ENCODE measurements at places on chromosomes 6 and 20.

DNA sequence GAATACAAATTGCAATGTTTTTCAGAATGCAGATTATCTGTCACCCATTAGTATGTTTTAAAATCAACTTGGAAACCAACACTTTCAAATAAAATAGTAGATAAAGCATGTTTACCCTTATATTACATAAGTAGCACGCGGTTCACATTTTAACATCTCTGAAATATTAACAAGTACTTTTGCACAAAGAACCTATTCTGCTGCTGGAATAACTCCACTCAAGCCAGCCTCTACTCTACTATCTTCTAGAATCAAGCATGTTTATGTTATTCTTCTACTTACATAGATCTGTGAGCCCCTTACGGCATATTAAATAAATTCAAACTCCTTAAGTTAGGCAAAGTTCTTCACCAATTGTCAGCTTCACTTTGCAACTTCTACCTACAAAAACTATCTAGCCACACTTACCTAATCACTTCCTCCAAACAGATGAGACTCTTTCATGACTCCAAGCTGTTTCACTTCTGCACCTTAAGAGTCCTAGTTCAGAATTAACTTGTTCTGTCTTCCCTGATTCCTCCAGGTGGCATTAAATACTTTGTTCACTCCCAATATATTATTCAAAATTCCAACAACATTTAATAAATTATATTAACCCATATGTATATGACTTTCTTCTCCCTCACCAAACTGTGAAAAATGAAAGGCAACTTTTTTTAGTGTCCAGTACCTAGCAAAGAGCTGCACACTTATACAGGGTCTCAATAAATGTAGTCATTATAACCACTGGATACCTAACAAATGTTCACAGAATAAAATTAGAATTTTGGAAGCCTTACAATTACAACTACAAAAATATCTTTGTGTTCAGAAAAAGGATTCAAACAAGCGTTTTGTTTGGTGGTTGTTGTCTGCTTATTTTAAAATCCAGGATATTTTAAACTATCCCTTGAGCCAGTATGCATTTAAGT is 12.1 kb downstream of the CEP85L start:
- peaks cover 7% of the 10 kb centered on the region for H3K4me1 ChIP-seq
- no peak overlapping the region for H3K4me3 ChIP-seq
- peak; percentile 25 for DNase-seq
- H3K36me3 ChIP-seq = no peaks in the 10 kb centered on the region
- H3K27ac ChIP-seq = no peak overlapping the region

GRCh38 chr20:49691818-49692568 is 21.7 kb downstream of the B4GALT5 start:
- peaks cover 4% of the 10 kb centered on the region for H3K4me1 ChIP-seq
- no peak overlapping the region for H3K4me3 ChIP-seq
- no peaks in the 10 kb centered on the region for H3K36me3 ChIP-seq
- no peaks in the 10 kb centered on the region for H3K27me3 ChIP-seq

- H3K4me3 ChIP-seq = peak overlapping the region; percentile 90
- no peaks in the 10 kb centered on the region for H3K27me3 ChIP-seq
- peak; percentile 35 for DNase-seq
These were observed 3.9 kb downstream of the PLCG1 start for GRCh38 chr20:41141153-41141815.

GRCh38 chr20:48759631-48760245 is 68.1 kb downstream of the PREX1 start:
- peaks cover 82% of the 10 kb centered on the region for H3K4me1 ChIP-seq
- H3K4me3 ChIP-seq = peak overlapping the region; percentile 1
- peak overlapping the region; percentile 68 for H3K27ac ChIP-seq
- no peaks in the 10 kb centered on the region for H3K27me3 ChIP-seq
- H3K36me3 ChIP-seq = peaks cover 15% of the 10 kb centered on the region

DNA sequence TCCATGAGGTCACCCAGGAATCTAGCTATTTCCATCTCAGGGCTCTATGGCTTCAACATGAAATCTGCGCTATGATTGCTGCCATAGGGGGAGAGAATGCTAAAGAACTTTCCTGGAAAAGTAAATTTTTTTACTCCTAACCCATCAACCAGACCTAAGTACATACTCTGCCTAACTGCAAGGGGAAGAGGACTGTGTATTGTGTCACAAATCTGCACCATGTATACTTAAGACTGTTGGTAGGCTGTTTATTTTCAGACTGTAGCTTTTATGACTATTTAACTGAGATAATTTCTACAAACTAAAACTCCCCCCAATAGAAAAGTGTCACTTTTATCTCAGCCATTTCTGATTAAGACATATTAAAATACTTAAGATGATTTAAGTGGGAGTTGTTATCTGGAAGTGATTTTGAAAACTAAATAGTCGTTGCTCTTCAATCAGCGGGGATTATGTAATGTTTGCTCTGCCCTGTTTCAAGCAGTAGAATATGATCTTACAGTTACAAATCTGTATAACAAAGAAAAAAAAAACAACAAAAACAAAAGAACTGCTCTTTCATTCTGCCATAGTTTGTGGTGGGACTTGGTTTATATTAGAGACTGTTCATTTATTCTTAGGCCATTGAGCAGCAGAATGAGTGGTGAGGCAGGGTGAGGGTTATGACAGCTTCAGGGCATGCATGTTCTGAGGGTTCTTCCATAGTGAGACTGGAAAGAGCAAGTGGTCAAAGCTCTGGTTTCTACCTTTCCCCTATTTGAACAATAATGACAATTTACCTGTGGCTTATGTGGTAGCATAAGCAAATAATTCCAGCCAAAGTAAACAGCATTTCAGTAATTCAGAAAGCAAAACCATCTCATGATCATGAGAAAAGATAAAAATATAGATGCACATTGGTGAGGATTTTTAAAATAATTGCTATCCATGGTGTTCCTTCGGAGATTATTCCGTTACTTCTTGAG is 126.3 kb upstream of the CEP162 start:
- no peak for DNase-seq
- no peak overlapping the region for H3K27ac ChIP-seq
- no peak overlapping the region for H3K4me3 ChIP-seq
- no peaks in the 10 kb centered on the region for H3K27me3 ChIP-seq
- no peaks in the 10 kb centered on the region for H3K36me3 ChIP-seq
- H3K4me1 ChIP-seq = no peaks in the 10 kb centered on the region

- no peak overlapping the region for H3K4me3 ChIP-seq
- DNase-seq = no peak
- peaks cover 5% of the 10 kb centered on the region for H3K4me1 ChIP-seq
- no peaks in the 10 kb centered on the region for H3K36me3 ChIP-seq
- no peak overlapping the region for H3K27ac ChIP-seq
These were observed 143.6 kb upstream of the TNFAIP3 start for GRCh38 chr6:137723273-137724017.

DNA sequence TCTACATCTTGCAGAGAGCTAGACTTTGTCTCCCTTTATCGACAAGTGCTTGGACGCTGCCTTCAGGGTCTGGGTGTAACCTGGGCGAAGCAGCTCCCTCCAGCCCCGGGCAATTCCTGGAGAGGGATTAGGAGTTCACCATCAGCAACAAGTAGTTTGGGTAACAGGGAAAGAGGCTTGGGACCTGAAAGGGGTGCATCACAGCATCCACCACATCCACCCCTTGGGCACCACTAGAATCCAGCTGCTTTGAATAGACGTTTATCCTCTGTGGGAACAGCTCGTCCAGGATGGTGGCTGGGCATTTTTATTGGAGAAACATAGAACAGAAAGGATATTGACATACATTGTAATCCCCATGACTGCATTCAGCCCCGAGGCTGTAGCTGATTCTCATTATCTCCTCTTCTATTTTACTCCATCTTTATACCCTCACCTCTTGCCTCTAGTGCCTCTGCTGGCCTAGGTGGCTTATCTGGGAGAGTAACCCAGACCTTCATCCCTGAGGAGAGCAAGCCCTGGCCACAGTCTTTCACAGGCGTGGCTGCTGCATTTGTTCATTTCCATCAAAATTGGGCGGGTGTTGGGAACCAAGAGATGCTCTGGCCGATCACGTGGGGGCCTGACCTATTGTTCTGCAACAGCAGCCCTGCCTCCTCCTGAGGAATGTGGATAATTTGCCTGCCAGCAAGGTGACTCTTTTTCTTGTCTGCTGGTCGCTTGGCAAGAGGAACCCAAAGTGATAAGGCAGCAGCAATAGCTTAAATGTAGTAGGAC is 109.2 kb upstream of the RALGAPA2 start:
- H3K36me3 ChIP-seq = no peaks in the 10 kb centered on the region
- DNase-seq = no peak
- H3K27ac ChIP-seq = no peak overlapping the region
- H3K4me3 ChIP-seq = no peak overlapping the region
- peaks cover 2% of the 10 kb centered on the region for H3K27me3 ChIP-seq
- H3K4me1 ChIP-seq = peaks cover 4% of the 10 kb centered on the region

DNA sequence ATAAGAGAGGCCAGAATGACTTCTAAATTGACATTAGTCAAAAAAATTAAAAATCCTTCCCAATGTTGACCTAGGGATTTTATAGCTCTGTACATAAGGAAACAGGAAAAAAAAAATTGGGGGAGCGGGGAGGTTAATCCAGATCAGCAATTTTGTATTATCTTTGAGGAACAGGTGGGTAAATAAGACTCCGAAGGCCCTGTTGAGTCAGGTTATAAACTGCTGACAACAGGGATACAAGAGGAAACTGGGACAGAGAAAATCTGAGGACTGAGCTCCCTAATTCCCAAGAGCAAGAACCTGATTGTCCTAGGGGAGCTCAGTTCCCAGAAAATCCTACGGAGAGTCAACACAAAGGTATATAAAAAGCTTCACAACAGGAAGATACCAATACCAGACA is 26.8 kb upstream of the CRIP3 start:
- H3K36me3 ChIP-seq = peaks cover 35% of the 10 kb centered on the region
- no peak for DNase-seq
- no peak overlapping the region for H3K27ac ChIP-seq
- peaks cover 12% of the 10 kb centered on the region for H3K4me1 ChIP-seq
- no peak overlapping the region for H3K4me3 ChIP-seq

GRCh38 chr20:17541996-17542395 is 10.8 kb upstream of the BFSP1 start:
- H3K36me3 ChIP-seq = no peaks in the 10 kb centered on the region
- no peak for DNase-seq
- no peak overlapping the region for H3K27ac ChIP-seq
- H3K4me1 ChIP-seq = no peaks in the 10 kb centered on the region

DNA sequence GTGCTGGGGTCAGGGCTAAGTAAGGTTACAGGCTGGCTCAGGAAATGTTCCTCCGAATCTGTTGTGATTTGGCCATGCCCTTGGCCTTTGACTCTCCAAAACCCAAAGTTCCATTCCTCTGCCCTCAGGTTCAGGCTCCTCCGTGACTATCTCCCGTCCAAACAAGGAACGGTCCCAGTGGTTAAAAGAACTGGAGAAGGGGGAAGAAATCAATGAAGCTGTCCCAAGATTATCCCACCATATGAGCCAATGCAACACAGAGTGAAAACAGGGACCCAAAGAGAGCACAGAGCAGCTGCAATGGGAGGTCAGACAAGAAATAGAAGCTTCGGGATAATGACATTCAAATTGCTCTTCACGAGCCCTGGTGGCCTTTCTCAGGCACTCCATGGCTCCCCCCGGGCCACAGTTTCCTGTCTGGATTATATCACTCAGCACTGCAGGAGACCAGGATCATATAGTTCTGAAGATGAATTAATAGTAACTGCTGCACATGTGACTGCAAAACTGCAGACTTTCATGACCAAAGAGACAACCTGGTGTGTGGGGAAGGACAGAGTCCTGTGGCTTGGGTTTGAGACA is 211.3 kb downstream of the ZNF217 start:
- H3K27me3 ChIP-seq = no peaks in the 10 kb centered on the region
- H3K36me3 ChIP-seq = no peaks in the 10 kb centered on the region
- H3K4me3 ChIP-seq = no peak overlapping the region
- no peaks in the 10 kb centered on the region for H3K4me1 ChIP-seq

DNA sequence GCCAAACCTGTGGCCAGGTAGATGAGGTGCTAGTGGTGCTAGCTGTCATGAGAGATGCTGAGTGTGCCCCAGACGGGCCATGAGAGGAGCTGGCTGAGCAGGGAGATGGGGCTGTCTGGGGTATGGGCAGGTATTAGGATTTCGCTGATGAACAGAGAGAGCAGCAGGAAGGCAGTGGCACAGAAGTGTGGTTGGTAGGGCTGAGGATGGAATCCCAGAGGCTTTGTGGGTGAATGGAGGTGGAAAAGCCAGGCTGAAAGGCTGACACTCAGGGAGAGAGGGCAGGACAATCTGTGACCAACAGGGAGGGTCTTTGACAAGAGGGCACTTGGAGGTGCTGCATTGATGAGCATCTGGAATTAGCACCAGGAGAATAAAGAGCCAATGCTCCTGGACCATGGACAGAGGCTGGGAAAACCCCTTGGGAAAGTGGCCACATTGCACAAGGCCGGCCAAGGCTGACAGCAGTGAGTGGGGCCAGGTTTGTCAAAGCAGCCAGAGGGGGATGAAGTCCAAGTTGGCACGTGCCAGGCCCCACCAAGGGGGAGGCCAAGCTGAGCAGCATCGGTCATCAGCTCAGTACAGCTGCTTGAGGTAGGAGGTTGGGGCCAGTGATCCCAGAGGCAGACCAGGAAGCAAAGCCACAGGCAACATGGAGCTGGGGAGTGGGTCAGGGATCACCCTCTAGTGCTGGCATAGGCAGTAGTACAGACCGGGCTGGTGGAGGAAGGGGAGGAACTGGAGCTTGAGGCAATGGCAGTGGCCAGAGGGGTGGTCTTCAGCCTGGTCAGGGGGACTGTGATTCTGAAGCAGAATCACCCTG is 19.7 kb upstream of the SGK2 start:
- H3K27ac ChIP-seq = no peak overlapping the region
- H3K4me1 ChIP-seq = no peaks in the 10 kb centered on the region
- H3K27me3 ChIP-seq = no peaks in the 10 kb centered on the region
- no peak overlapping the region for H3K4me3 ChIP-seq
- DNase-seq = no peak

DNA sequence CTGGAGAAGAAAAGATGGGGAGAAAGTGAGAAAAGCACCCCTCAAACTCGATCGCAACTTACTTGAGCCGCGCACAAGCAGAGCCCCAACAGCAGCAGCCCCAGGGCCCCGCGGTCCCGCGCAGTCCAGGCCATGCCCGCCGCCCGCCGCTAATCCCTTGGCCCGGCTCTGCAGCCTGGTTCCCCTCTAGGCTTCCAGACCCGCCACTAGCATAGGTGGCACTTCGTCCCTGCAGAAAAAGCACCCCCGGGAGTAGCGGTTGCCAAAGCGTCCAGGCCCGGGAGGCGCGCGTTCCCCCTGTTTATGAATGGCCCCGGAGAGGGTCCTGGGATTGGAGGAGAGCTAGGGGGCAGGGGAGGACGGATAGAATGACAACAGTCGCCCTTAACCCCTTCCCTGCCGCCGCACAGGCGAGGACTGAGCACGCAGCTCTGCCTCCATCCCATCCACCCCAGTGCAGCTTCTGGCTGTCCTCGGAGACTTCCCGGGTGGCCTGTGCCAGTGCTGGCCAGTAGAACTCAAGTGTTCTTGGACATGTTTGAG is 19.9 kb downstream of the COL9A1 start:
- H3K27me3 ChIP-seq = peaks cover 28% of the 10 kb centered on the region
- DNase-seq = no peak
- no peak overlapping the region for H3K4me3 ChIP-seq
- peaks cover 3% of the 10 kb centered on the region for H3K4me1 ChIP-seq

- no peak for DNase-seq
- H3K27me3 ChIP-seq = no peaks in the 10 kb centered on the region
These were observed 66.7 kb downstream of the SYNDIG1 start for GRCh38 chr20:24535941-24536730.

- no peaks in the 10 kb centered on the region for H3K27me3 ChIP-seq
- H3K4me3 ChIP-seq = peak overlapping the region; percentile 50
- peak overlapping the region; percentile 48 for H3K27ac ChIP-seq
- H3K36me3 ChIP-seq = no peaks in the 10 kb centered on the region
- H3K4me1 ChIP-seq = peaks cover 44% of the 10 kb centered on the region
These were observed 99.4 kb upstream of the RIPOR2 start for GRCh38 chr6:25035174-25035511.

- H3K27me3 ChIP-seq = no peaks in the 10 kb centered on the region
- no peak overlapping the region for H3K27ac ChIP-seq
- no peak for DNase-seq
- no peak overlapping the region for H3K4me3 ChIP-seq
These were observed 37.2 kb upstream of the TAF8 start for GRCh38 chr6:42013134-42013516.
